ENCODE measurements at places on chromosomes 1 and 21.

GRCh38 chr1:11887666-11888007 lies 28.9 kb upstream of the NPPB start:
- no peak for DNase-seq

DNA sequence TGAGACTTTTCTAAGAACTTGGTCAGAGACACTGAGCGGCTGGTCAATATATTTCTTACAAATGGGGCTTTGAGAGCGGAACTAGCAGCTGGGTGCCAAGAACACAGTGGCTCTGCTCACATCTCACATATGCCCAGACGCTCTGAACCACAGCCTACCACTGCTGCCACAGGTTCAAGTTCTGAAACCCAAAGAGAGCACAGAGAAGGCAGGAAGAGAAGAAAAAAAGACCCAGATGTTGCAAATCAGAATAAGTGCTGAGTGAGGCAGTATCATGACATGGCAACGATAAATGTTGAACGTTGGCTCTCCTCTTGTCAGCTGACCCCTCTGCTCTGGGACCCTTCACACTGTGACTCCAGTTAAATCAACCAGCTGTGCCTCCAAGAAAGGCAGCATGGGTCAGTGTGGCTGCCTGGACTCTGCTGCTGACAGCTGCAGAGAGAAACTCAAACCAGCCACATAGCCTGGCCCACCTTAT lies 26.4 kb downstream of the HIVEP3 start:
- DNase-seq: no peak

GRCh38 chr1:118100686-118101514 lies 84.1 kb downstream of the SPAG17 start:
- DNase-seq: no peak

DNA sequence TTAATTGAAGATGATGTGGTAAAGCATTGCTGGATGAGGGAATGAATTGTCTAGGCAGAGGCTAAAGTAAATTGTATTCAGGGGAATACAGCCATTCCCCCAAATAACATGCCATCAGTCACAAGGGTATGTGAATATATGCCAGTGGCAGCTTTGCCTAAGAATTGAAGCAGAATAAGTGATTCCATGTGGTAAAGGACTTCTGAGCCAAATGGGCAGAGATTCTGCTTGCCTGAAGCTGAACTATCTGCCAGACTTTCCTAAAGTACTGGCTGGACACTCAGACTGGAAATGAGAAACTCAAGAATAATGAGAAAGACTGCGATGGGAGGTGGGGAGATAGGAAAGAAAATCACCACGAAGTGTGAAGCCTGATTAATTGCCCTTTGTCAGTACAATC lies 2.4 kb downstream of the LIX1L start:
- DNase-seq: no peak

DNA sequence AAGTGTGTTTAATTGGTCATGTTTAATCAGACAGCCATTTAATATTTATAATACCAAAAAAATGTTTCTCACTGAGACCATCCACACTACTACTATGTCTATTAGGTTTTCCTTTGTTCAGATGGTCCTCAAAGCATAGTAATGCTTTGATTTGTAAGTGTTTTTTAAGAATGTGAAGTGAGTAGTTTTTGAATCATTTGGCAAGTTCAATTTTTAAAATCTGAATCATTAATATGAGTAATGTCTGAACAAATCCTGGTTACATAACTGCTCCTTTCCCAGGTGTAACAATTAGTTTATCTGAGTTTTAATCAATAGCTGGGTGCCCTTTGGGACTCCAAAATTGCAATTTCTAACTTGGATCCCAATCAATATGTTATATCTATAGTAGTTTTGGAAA lies 23.5 kb upstream of the RPL5 start:
- DNase-seq: no peak

DNA sequence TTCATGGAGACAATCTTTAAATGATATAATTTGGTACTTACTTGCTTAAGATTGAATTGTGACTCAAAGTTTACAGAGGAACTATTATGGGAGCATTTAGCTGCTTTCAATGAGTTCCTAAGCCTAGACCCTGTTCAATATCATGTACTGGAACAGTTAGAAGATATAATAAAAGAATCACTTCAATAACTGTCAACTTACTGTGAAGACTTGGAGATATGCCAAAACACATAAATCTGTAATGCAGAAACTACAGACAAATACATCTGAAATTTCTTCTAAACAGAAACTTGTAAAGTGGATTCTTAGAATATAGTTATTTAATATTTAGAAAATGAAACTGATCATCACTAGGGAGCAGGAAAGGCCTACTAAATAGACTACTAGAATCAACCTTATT lies 259.3 kb downstream of the HLX start:
- DNase-seq: no peak

- no peak for DNase-seq
Observed at GRCh38 chr1:28893403-28894102, 20.8 kb upstream of the EPB41 start.

- DNase-seq: no peak
Observed at GRCh38 chr21:44337449-44337848, 1.7 kb downstream of the CFAP410 start.

All from SK-N-DZ (cell line).